Fibroblast of skin of right biceps (primary cell): ENCODE measurements at places on chromosomes 5 and 9.

DNA sequence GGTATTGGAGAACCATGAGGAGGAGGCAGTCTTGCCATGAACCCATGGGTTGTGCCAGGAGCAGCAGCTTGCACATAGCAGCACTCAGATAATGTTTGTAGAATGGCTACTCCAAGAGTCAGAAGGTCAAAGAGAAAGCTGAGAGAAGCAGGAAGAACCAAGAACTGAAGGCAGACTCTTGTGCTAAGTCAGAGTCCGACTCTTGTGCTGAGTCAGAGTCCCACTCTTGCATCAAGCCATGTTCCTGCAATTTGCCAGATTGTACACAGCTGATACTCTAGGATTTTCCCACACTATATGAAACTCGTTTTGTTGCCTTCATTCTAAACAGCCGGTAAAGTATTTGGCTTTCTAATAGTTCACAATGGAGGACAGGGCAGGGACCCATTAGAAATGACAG lies 26.2 kb upstream of the HSPA9 start:
- no peak for DNase-seq

DNA sequence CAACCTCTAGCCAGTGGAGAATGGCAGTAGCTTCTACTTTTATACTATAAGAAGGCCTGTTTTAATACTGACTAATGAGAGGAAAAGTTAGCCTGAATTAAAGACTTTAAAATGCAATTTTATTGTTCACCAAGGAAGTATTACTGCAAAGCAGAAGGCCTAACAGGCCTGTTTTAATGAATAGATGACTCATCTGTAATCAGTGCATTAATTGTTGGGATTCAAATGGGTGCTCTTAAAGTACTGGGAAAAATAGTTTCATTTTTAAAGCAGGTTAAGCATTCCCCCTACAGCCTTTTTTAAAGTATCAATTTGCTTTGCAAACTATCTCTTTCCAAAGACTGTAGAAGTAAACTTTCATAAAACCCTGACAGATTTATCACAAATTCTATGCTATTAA lies 147.7 kb downstream of the SIL1 start:
- DNase-seq, result no peak

DNA sequence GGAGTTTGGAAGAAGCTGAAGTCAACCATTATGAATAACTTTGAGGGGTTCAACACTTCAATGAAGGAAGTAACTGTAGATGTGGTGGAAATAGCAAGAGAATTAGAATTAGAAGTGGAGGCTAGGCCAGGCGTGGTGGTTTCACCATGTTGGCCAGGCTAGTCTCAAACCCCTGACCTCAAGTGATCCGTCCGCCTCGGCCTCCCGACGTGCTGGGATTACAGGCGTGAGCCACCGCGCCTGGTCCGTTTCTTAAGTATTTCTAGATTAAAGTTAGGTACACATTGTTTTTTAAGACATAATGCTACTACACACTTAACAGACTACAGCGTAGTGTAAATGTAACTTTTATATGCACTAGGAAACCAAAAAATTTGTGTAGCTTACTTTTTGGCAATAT lies 14.1 kb downstream of the FNIP1 start:
- no peak for DNase-seq

GRCh38 chr5:141512911-141513626 lies 24.2 kb downstream of the PCDHGC5 start:
- peak; percentile 65 for DNase-seq

GRCh38 chr9:114359801-114360200 lies 28.0 kb downstream of the AKNA start:
- no peak for DNase-seq

DNA sequence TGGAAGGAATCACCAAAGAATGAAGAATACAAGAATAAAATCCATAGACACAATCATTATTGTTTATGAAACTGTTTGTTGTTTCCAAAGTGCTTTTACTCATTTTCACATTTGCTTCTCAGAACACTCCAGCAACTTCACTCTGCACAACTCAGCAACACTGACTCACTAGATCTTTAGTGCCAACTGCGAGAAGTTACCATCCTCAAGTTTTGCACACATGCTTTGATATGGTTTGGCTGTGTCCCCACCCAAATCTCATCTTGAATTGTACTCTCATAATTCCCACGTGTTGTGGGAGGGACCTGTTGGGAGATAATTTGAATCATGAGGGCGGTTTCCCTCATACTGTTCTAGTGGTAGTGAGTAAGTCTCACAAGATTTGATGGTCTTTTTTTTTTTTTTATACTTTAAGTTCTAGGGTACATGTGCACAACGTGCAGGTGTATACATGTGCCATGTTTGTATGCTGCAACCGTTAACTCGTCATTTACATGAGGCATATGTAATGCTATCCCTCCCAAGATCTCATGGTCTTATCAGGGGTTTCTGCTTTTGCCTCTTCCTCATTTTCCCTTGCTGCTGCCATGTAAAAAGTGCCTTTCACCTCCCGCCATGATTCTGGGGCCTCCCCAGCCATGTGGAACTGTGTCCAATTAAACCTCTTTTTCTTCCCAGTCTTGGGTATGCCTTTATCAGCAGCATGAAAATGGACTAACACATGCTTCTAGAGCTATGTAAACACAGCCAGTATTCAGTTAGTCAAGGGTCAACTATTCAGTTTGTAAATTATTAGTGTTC lies 36.9 kb downstream of the CLINT1 start:
- peak; percentile 6 for DNase-seq

- DNase-seq, result no peak
Measured at GRCh38 chr5:104018299-104018698, 455.7 kb upstream of the NUDT12 start.

GRCh38 chr9:30349526-30350513 lies 2034.6 kb upstream of the ACO1 start:
- DNase-seq, result no peak

DNA sequence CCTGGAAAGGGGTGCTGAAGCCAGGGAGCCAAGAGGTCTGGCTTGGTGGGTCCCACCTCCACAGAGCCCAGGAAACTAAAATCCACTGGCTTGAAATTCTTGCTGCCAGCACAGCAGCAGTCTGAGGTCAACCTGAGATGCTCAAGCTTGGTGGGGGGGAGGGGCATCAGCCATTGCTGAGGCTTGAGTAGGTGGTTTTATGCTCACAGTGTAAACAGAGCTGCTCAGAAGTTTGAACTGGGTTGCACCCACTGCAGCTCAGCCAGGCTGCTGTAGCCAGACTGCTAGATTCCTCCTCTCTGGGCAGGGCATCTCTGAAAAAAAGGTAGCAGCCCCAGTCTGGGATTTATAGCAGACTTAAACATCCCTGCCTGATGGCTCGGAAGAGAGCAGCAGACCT lies 55.5 kb upstream of the FBXL17 start:
- DNase-seq, result no peak
